ENCODE measurements at places on chromosomes 5 and 9. TPM values are rescaled to one million over a fixed set of nuclear protein-coding genes. Genes with fewer than 3 reads are reported as not detected.

GRCh38 chr9:15423231-15423985 lies 732 bp downstream of the SNAPC3 start:
- peak; percentile 15 for DNase-seq

- DNase-seq = no peak
These were observed 12.6 kb upstream of the PAX5 start for GRCh38 chr9:37046683-37047082.

DNA sequence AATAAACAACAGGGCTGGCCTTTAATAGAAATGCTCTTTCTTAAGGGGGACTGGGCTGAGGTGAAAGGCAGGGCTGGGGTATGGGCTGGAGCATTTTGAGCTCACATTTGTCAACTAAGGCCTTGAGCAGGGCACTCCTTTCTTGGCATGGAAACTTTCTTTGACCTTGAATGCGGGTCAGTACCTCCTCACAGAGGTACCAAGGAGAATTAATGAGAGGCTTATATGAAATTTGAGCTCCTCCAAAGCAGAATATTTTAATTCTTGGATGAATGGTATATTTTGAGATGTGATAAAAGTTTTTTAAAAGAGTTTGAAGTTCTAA lies 3.1 kb downstream of the CYSTM1 start:
- no peak for DNase-seq

Gene HMMR
- polyA plus RNA-seq = 7.2 TPM

GRCh38 chr9:36301227-36301626 lies 43.0 kb upstream of the GNE start:
- no peak for DNase-seq

GRCh38 chr5:52735139-52735538 lies 52.6 kb upstream of the ITGA1 start:
- DNase-seq = no peak

Gene LTC4S
- 2.8 TPM for polyA plus RNA-seq

- peak; percentile 87 for DNase-seq
These were observed at the start of gene NRARP for GRCh38 chr9:137302118-137302448. Gene NRARP (minus strand): TSS chr9:137302271. CDS start chr9:137301928, 343 bp downstream.

GRCh38 chr9:86549401-86549811 lies 195.2 kb upstream of the TUT7 start:
- no peak for DNase-seq

Gene C9orf50
- polyA plus RNA-seq = 0.26 TPM

DNA sequence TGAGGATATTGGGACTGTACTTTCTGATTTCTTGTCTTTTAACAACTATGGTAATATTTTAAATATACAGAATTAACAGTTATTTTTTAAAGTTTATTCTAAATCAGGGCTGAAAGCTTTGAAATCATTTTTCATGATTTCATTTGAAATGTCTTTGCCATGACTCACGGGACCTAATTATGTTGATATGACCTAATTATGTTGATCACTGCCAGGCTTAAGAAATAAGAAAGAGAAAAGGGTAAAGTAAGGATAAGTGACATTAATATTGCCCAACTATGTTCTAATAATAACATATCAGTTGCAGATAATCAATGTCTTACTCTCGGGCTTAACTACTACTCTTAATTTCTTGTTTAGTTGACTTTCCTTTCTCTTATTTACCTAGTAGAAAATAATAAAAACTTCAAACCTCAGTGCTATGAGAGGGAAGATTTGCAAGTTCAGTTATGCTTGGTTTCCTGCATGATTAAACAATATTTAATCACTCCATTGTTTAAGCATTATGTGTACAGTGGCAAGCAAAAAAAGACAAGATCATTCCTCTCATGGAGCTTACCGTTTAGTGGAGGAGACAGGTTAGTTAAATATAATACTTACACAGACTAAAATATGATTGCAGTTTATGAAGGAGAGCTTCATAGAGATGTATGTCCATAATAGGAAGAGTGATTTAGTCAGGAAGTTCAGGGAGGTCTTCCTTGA lies 67.0 kb upstream of the EIF4EBP3 start:
- no peak for DNase-seq

Gene PLCXD3
- 0.03 TPM for polyA plus RNA-seq

Gene FAM221B
- 0.35 TPM for polyA plus RNA-seq

- DNase-seq = no peak
These were observed 264.3 kb upstream of the MVB12B start for GRCh38 chr9:126062158-126062886.

Gene IL7R
- 2.0 TPM for polyA plus RNA-seq

- DNase-seq = no peak
These were observed 399.6 kb upstream of the TUSC1 start for GRCh38 chr9:26077860-26078259.

DNA sequence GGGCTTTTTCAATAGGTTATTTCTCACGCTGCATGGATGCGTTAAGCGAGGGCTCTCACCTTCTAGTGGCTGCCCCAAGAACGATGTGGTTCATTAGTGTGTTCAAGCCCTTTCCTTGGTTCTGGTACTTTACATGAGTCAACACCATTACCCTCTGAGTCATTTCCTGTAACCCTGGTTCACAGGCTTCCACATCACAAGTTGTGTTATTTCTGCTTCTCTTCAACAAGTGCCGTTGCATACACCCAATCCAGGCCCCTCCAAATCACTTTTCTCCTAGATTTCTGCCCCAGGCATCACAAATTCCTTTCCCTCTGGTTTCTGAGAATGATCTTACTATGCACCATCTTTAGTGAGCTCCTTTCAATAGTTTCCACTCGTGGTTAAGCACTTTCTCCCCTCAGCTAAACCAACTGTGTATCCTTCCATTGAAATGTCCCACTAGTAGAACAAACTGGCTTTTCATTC lies 69.5 kb upstream of the RAD23B start:
- DNase-seq = no peak

DNA sequence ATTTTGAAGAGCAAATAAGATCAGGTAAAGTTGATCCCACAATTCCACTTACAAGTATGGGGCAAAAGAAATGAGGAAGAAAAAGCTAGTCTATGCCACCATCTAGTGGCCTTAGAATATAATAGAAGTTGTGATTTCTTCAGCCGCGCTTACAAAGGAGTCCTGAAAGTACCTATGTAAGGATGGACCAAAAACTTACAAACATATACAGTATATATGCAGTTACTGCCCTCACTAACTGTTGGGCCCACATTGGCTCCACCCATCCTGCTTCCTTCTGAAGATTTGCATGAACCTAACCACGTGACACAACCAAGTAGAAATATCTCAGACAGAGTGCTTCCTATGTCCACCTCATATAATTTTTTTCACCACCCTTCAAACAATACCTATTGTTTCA lies 11.7 kb upstream of the OR13D1 start:
- peak; percentile 34 for DNase-seq

Gene ZNF879
- polyA plus RNA-seq = 3.4 TPM

GRCh38 chr5:126920291-126920690 lies 110.1 kb downstream of the MARCHF3 start:
- peak; percentile 80 for DNase-seq

GRCh38 chr9:6944896-6945295 lies 187.1 kb downstream of the KDM4C start:
- no peak for DNase-seq

GRCh38 chr5:73783828-73784227 lies 157.8 kb downstream of the ARHGEF28 start:
- DNase-seq = no peak

Gene LURAP1L
- 13.2 TPM for polyA plus RNA-seq

Gene PCDHB2
- polyA plus RNA-seq = 4.4 TPM

Gene CANX
- 212 TPM for polyA plus RNA-seq

- DNase-seq = no peak
These were observed 2144.6 kb upstream of the ACO1 start for GRCh38 chr9:30239878-30240277.

Gene LCP2
- polyA plus RNA-seq = 7.4 TPM

DNA sequence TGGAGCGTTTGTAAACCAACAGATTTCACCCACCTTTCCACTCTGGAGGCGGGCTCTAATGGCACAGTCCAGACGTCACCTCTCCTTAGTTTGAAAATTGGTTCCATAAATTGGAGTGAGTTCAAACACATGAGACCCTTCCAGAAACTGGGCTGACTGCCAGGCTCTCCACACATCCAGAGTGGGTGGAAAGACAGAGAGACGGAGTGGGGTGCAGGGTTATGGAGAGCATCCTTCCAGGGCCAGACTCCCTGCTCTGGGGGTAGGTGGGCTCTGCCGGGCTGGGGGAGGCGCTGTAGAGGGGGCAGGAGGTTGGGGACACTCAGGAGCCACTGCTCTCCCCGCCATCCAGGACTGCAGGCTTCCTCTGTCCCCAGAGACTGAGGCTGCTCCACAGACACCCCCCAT lies 104.7 kb upstream of the PHYKPL start:
- DNase-seq = no peak

Gene MSX2
- 0.44 TPM for polyA plus RNA-seq

Gene SLC25A48
- 0.43 TPM for polyA plus RNA-seq

Gene PCDHGB1
- polyA plus RNA-seq = 0.45 TPM

- no peak for DNase-seq
These were observed 864 bp downstream of the PAPPA start for GRCh38 chr9:116154334-116154975.

DNA sequence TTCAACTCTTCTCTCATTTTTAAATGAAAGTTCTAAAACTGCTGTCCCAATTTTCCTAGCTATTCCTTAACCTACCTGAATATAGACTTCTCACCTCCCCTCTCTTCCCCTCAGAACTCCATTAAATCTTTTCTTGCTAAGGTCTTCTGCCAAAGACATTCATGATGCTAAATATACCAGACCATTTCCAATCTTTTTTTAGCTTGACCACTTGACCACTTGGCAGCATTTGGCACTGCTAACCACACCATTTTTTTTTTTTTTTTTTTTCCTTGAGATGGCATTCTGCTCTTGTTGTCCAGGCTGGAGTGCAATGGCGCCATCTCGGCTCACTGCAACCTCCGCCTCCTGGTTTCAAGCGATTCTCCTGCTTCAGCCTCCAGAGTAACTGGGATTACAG lies 3.6 kb upstream of the ZNF131 start:
- no peak for DNase-seq

DNA sequence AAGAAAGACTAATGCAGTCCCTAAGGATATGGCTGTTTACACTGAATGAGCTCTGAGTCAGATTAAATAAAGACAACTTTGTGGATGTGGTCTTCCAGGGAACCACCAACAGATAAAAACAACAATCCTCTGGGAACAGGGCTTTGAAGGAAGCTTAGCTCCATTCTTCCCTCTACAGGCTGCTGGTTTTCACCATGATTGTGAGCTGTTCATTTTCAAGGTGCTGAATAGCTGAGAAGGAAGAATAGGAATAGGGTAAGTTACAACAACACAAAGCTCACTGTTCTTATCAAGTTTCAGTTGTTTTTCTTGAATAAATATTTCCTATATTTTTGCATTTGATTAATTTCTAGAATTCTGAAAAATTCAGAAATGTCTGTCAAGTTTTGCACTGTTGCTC lies 25.9 kb upstream of the PTAR1 start:
- DNase-seq = no peak

Gene PCDHA1
- not detected for polyA plus RNA-seq

DNA sequence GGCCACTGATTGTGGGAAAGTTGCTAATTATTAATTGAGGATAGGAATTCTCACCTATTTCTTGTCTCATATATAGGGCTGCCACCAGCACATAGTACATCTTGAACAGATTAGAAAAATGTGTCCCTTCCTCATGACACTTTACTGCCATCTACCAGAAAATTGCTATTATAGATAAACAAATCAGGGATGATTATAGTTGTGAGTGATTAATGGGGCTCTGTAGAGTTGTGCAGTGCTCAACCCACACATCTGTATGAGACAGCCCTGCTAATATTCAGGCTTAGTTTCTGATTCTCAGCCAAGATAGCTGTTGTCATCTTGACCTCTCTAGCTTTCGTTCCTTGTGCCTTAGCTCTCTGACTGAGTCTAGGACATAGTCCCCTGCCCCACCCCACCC lies 373.3 kb downstream of the TLE4 start:
- no peak for DNase-seq

DNA sequence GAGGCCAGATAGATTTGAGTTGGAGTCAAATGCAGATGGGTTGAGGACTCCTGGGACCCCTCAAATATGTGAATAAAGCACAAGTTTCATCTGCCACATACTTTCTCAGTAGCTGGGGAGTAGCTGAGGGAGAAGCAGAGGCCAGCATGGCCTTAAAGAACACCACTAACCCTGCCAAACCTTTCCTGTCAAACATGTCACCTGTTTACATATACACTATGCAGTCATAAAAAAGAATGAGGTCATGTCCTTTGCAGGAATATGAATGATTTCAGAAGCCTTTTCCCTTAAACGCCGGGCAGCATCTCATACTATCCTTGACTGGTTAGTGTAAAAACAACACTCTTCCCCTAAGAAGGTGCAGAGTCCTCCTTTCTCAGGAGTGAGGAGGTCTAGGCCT lies 25.2 kb upstream of the HSD17B4 start:
- no peak for DNase-seq

Gene GCNT1
- polyA plus RNA-seq = 3.5 TPM

GRCh38 chr9:34592895-34593601 lies 3.5 kb upstream of the CNTFR start:
- DNase-seq = peak; percentile 77

GRCh38 chr5:9115093-9115492 lies 430.8 kb downstream of the SEMA5A start:
- no peak for DNase-seq

Gene OBP2B
- polyA plus RNA-seq = not detected

Gene RASGRF2
- polyA plus RNA-seq = 1.1 TPM

Gene F12
- polyA plus RNA-seq = 0.41 TPM

DNA sequence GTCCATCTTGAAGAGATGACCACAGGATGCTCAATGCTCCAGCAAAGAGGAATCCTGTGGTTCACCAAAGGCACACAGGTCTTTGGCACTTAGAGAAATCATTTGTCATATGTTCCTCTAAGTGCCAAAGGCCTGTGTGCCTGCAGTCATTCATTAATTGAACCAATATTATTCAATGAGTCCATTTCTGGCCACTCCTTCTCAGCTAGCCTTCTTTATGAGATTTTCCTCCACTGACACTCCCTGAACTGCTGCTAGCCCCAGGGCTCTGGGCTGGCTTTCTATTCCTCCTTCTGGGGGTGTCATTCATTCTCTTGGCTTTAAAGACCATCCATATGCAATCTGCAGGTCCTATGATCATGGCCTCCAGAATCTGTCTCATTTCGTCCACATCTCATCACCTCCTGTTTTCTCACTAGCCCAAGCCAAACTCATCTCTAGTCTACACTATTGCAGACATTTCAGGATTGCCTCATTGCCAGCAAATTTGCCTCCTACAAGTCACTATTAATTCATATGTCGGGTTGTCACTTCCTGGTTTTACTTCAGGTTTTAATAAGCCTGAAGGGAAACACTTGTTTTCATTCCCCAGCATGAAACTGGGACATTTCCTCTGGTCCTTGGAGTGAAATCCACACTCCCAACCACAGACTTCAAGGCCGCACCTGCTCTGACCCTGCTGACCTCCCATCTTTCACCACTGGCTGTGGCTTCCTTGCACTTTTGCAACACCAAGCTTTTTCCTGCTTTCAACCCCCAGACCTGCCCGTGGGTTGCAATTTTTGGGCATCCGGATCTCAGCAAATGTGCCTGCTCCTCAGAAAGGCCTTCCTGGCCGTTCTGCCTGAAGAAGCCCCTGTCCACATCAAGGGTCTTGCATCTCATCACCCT lies 35.1 kb downstream of the KCNIP1 start:
- no peak for DNase-seq

Gene NFIB
- 84.4 TPM for polyA plus RNA-seq

Gene SPATA31D4
- polyA plus RNA-seq = not detected

- DNase-seq = peak; percentile 16
These were observed 55.6 kb downstream of the ARHGEF37 start for GRCh38 chr5:149636861-149637246.

- no peak for DNase-seq
These were observed 193.7 kb downstream of the OLFM1 start for GRCh38 chr9:135281151-135281550.

- DNase-seq = no peak
These were observed 67.2 kb downstream of the PRLR start for GRCh38 chr5:35162848-35163709.

Measured in hindlimb muscle (tissue), 1 donor.